ENCODE measurements at places on chromosomes 2 and 18. TPM values are rescaled to one million over a fixed set of nuclear protein-coding genes. Genes with fewer than 3 reads are reported as not detected.

AP1S3 gene
- 16.8 TPM for total RNA-seq

CCL20 gene
- 4.9 TPM for total RNA-seq

DNA sequence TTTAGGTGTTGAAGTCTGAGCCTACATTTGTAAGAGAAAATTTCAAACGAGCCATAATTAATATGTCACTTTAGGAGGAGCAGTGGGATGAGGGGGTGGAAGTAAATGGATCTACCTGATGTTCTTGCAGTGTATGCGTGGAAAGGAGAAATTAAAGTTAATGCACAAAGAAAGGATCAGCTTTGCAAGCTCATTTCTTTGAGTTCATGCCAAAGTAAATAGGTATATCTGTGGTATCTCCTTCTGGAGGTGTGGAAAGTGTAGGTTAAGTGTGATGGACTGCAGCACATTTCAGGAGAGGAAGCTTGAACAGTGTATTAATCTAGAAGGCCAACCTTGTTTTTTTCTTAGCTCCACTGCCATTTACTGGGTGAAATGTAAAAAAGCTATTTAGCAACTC is 307.5 kb upstream of the ZEB2 start:
- H3K36me3 ChIP-seq = no peaks in the 10 kb centered on the region
- H3K4me1 ChIP-seq = no peaks in the 10 kb centered on the region
- no peaks in the 10 kb centered on the region for H3K27me3 ChIP-seq

GRCh38 chr2:112791693-112792230 is 7.5 kb upstream of the IL1A start:
- no peak overlapping the region for H3K4me3 ChIP-seq
- H3K4me1 ChIP-seq = peaks cover 12% of the 10 kb centered on the region
- DNase-seq = no peak
- H3K27me3 ChIP-seq = no peaks in the 10 kb centered on the region
- no peak overlapping the region for H3K27ac ChIP-seq

REG1B gene
- not detected for total RNA-seq

GRCh38 chr2:186486651-186487647 is 889 bp downstream of the ZC3H15 start:
- no peaks in the 10 kb centered on the region for H3K36me3 ChIP-seq
- H3K27ac ChIP-seq = peak overlapping the region; percentile 89
- H3K27me3 ChIP-seq = no peaks in the 10 kb centered on the region

- H3K4me1 ChIP-seq = peaks cover 22% of the 10 kb centered on the region
- no peaks in the 10 kb centered on the region for H3K36me3 ChIP-seq
- H3K4me3 ChIP-seq = peak overlapping the region; percentile 36
- no peak for DNase-seq
Measured at GRCh38 chr2:45860136-45861121, 209.0 kb downstream of the PRKCE start.

- peak overlapping the region; percentile 39 for H3K4me3 ChIP-seq
- peaks cover 5% of the 10 kb centered on the region for H3K4me1 ChIP-seq
- H3K36me3 ChIP-seq = no peaks in the 10 kb centered on the region
- H3K27me3 ChIP-seq = no peaks in the 10 kb centered on the region
- DNase-seq = peak; percentile 74
Measured at GRCh38 chr2:229273723-229274338, 2.7 kb upstream of the PID1 start.

IHH gene
- 0.69 TPM for total RNA-seq

DNA sequence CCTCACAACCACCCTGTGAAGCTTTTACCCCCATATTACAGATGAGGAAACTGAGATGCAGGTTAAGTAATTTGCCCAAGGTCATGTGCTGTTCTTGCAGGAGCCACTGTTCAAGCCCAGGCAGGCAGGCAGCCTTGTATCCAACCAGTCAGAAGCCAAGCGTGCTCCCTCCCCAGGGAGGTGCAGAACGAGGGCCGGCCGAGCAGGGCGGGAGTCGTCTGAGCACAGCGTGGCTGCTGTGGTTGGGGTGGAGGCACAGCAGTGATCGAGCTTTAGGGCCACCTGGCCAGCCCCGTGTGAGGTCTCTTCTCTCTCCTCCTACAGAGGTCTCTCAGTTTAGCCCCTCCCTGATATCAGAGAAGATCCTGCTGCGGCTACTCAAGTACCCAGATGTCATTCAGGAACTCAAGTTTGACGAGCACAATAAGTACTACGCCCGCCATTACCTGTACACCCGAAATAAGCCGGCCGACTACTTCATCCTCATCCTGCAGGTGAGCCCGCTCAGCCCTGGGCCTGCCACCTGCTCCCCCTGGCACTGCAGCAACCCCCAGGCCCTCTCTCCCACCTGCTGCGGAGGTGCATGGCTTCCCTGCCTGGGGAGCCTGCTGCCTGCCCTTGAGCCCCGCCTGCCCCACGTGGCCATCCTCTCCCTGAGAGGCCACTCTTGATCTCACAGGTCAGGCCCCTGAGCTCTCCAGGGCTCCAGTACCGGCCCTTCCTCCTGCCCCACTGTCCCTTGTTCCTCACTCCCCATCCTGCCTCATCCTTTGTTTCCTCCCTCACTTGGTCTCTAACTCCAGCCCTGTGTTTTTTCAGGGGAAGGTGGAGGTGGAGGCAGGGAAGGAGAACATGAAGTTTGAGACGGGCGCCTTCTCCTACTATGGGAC is 17.1 kb upstream of the CNNM3 start:
- no peak overlapping the region for H3K4me3 ChIP-seq
- H3K27me3 ChIP-seq = no peaks in the 10 kb centered on the region
- no peaks in the 10 kb centered on the region for H3K4me1 ChIP-seq
- peaks cover 17% of the 10 kb centered on the region for H3K36me3 ChIP-seq

All from upper lobe of right lung (tissue), 1 donor.